ENCODE measurements at places on chromosomes 6 and 20.
A peak's percentile ranks its signal among the peaks of the same experiment; 100 is the strongest.

DNA sequence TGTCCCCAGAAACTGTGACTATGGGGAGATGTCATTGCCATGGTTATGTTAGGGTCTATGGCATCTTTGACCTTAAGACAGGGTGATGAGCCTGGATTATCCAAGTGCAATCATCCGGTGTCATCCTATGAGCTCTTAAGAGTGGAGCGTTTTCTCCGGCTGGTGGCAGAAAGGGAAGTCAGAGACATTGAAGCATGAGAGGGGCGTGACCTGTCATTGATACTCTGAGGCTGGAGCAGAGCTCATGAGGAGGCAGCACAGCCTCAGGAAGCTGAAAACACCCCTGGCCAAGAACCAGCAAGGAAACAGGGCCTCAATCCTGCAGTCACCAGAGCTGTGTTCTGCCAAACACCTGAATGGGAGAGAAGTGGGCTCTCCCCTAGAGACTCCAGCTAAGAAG is 59.6 kb downstream of the ANKRD60 start:
- no peak for DNase-seq

GRCh38 chr6:90420500-90420899 is 123.9 kb upstream of the BACH2 start:
- no peak for DNase-seq

DNA sequence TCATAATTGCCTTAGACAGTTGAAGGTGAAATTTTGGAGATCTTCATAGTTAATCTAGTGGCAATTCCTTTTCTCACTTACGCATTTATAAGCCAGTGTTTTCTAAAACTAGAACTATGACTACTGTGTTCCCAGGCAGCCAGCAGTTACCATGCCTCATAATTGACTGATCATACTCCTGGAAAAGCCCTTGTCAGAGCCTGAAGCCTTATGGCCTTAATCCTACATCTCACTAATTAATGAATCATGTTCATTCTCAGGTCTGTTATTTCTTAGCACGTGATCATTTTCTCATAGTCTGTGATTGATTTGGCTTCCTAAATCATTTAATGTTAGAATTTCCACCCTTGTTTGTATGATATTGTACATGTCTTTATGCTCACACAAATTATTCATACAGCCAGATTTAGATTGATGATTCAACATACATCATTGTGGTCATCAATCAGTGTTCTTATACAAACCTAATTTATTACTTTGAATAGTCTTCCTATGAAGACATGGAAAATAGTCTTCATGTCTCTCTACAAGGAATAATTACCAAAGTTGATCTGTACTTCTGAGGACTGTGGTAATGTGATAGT is 132.6 kb upstream of the ASCC3 start:
- DNase-seq, result no peak

- no peak for DNase-seq
These were observed 147.2 kb upstream of the PTPN1 start for GRCh38 chr20:50363027-50363426.

DNA sequence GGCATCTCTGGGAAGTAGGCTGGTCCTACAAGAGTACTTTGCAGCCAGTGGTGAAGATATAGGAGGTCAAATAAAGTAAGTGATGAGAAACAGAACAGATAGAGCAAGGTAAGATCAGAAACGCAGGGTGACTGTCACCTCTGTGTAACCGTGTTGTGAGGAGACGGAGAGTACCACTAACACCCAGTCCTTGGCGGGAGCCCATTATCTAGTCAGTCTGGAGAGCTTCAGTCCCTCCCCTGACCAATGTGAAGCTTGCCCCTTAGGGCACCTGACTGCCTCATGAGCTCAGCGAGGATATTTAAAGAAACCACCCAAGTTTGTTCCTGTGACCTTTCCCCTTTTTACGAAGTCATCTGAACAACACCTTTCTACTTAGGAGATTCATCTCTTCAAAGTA is 110.0 kb downstream of the SAMD5 start:
- DNase-seq, result no peak

GRCh38 chr6:52575502-52575892 is 1.4 kb downstream of the TRAM2 start:
- no peak for DNase-seq

DNA sequence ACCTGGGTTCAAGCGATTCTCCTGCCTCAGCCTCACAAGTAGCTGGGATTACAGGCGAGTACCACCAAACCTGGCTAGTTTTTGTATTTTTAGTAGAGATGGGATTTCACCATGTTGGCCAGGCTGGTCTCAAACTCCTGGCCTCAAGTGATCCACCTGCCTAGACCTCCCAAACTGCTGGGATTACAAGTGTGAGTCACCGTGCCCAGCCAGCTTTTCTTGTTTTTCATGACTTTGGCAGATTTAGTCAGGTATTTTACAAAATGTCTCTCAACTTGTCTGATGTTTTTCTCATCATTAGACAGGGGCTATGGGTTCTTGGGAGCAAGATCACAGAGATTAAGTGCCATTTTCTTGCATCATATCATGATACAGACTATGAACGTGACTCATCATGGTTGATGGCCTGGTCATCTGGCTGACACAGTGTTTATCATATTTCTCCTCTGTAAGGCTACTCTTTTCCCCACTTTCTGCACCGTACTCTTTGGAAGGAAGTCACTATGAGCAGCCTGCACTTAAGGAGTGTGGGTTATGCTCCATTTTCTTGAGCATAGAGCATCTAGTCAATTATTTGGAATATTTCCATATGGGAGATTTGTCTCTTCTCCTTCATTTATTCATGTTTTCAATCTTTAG is 67.8 kb downstream of the RNF182 start:
- DNase-seq, result no peak

- DNase-seq, result no peak
These were observed 14.4 kb downstream of the SNRPC start for GRCh38 chr6:34771727-34772126.

GRCh38 chr20:23156170-23156841 is 70.2 kb upstream of the CD93 start:
- DNase-seq, result peak; percentile 28

DNA sequence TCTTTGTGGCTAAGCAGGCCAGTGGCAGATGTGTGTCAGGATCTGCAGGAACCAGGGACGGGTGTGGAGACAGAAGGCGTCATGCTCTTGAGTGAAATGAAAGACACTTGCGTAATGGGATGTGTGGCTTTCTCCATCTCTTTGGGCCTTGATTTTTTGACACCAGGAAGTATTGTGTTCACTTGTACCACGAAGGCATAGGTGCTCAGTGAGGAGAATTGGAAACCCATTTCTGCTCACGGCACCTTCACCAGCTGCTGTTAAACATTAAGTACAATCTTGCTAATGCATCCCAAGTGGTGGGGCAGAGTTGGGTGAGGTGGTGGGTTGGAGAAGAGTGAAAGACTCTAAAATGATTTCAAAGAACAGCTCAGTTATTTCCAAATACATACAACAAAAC is 30.0 kb downstream of the GJA10 start:
- DNase-seq, result no peak

DNA sequence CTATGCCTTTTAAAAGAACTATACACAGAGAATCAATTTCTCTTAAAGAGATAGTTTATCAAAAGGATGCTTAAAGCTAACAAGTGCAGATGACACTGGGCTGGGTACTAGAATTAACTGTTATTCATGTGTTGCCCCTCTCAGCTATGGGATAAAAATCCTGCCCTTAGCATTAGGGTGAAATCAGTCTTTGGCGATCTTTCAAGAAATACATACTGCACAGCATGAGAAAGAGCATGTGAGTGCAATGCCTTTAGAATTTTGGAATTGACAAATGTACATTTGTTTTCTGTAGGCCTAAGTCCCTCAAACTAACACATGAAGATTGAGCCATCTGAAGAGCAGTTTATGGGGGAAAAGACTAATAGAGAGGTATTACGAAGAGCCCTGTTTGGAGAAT is 115.4 kb downstream of the ZFP64 start:
- DNase-seq, result no peak

DNA sequence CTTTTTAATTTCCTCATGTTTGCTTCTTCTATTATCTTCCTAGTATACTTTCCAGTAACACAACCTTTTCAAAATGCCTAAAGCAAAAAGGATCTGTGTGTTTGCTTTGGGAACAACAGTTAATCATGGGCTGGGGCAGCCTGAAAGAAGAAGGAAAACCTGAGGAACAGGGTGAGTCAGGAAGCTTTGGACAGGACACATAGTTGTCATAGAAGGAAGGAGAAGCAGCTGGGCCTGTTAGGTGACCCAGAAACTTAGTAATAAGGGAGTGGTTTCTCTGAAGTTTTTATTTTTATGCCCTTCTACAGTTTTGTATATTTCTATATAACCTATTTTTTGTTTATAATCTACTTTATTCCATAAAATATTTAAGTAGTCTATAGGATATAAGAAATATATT is 61.4 kb downstream of the CD24 start:
- DNase-seq, result no peak

DNA sequence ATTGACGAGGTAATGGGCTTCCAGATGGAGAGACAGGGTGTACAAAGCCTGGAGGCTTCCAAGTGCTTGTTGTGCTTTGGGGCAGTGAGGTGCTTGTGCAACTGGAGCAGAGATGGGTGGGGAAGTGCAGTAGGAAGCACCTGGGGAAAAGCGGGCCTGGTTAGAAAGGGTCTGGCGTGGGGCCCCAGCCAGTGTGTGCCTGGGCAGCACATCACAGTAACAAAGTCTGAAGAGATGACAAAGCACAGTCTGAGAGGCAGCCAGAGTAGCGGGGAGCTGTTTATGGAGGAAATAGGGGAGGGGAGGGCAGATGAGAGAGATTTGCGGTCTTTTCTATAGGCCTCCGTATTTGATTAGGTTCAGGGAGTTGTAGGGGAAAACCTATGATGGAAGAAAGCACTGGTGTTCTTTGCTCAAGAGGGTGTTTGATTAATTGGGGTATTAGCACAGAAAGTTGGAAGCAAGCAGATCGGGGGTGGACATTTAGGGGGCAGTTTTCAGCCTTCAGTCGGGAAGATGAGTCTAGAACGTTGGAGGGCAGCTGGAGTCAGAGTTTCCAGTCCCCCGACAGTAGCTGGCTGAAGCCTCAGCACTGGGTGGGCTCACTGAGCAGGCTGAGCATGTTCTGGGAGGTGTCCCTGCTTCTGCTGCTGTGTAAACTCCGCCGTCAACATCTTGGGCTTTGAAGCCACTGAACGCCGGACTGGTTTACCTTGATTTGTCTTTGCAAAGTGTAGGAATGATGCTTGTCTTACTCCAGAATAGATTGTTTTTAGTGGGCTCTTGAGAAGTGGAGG is 15.5 kb upstream of the MROH8 start:
- no peak for DNase-seq

DNA sequence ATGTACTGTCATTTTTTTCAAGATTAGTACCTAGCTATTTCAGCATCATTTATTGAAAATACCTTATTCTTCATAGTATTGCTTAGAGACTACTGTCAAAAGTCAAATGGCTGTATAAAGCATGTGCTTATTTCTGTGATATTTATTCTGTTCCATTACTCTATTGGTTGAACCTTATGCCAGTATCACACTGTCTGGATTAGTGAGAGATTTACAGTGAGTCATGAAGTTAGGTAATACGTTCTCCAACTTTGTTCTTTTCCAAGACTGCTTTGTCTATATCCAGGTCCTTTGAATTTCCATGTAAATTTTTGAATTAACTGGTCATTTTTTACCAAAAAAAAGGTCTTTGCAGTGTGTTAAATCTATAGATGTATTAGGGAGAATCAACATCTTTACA is 18.6 kb upstream of the RNF217 start:
- DNase-seq, result no peak

DNA sequence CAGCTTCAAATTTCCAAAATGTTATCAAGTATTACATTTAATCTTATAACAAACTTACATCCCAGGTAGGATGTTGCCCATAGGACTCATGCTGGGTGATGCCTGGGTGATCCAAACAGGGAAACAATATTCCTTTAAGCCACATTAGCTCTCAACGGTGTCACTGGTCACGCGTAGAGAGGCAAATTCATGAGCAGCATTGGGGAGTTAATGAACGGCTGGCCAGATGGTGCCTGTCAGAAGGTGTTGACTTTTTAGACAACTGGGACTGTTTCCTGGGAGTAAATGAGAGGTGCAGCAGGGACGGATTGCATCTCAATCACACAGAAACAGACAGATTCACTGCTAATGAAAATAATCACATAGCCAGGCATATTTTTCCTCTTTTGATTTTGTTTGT is 83.3 kb upstream of the ID4 start:
- DNase-seq, result no peak

- no peak for DNase-seq
These were observed 24.5 kb upstream of the CD83 start for GRCh38 chr6:14092838-14093789.

DNA sequence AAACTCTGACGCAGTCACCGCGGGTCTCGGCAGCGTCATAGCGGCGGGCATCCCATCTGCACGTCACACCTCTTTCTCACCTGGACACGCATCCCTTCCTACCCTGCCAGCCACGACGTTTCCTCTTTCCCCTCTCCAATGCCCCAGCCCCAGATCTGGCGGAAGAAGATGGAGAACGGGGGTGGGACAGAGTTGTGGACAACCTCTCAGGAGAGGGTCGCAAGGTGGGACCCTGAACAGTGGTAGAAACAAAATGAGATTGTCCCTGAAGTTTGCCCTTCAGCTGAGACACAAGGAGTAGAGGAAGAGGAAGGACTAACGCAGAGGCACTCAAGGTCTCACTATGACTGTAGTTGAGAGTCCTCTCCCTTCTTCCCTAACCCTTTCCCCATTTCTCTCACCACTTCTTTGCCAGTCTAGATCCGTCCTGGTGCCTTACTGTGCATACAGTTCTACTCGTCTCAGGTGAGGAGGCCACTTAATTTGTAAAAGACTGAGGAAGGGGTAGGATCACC is 562 bp downstream of the TRIM39 start:
- no peak for DNase-seq

GRCh38 chr20:49660912-49661311 is 52.8 kb downstream of the B4GALT5 start:
- DNase-seq, result no peak

DNA sequence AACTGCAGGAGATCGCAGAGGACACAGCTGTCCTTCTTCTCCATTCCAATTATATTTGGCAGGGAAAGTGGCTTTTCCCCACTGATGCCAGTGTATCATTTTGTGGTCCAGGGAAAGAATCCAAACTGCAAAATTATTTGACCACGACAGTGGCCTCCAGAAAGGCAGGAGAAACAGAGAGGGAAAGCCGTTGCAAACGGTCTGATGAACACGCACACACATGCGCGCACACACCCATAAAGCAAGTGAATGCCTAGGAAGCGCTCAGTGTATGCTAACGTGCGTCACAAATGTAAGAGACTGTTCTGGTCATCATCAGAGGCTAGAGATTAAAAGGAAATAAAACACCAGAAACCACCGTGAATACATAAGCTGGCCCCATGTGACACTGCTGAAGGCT is 54.0 kb downstream of the NPEPL1 start:
- no peak for DNase-seq

Measured in H1 (cell line).